NCI-H1048 (cell line): ENCODE measurements at places on chromosomes 16 and 17.

DNA sequence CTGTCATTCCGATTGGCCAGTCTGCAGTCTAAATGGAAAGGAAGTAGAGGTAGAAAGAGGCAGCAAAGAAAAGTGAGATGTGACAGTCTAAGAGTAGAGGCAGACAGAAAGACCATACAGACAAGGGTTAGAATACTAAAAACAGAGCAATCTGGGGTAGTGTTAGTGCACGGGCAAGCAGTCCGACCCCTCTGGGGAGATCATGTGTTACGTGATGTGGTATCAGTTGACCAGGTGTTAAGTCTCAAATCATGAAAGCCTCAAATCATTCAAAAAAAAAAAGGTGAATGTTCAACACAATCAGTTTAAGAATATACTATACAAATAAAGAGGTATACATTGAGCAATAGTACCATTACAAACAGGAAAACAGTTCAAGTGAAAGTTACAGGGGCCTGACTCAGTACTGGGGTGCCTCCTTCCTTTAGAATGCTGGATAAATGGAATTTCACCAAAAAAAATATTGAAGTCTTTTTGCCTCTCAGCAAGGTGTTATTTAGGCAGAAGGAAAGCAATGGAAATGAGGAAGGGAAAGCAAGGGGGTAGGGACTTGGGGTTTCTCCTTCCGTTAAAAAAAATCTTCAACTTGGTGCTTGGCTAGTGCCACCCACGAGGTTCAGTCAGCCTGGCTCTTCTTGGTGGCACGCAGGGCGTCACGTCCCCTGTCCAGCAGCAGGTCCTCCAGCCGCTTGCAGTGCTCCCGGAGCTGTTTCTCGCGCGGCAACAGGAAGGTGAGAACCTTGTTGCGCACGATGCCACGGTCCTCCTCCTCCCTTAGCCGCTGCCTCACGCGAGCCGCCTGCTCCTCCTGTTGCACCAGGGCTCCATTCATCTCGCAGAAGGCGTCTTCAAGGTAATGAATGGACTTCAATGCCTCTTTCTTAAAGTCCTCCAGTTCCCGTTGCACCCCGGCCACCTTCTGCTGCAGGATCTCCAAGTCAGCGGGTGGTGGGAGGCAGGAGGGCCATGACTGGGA, 616 bp downstream of the CCDC182 start:
- no peak for DNase-seq

DNA sequence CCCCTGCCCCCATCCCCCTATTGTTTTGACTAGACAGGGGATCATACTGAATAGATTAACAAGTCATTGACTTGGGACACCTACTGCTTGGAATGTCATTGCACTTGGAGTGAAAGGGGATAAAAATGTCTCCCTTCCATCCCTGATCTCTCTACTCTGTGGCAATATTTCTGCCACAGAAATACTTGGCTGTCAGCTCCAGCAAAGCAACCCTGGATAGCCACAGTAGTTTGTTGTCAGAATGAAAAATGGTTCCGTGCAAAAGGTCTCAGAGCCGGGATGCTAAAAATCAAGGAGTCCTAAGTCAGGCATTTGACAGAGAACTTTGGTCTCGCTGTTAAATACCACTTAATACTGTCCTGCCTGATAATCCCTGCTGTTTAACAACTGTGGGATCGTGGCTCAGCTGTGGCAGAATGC, 722.0 kb upstream of the SOX9 start:
- no peak for DNase-seq

GRCh38 chr17:63780928-63781327, 7.0 kb downstream of the DDX42 start:
- DNase-seq: no peak

- no peak for DNase-seq
Measured at GRCh38 chr16:19601083-19601976, 45.8 kb downstream of the VPS35L start.

- no peak for DNase-seq
Measured at GRCh38 chr17:75315541-75316243, 26.5 kb upstream of the SLC25A19 start.

GRCh38 chr16:17270683-17271109, 200.1 kb downstream of the XYLT1 start:
- no peak for DNase-seq

GRCh38 chr16:80167657-80168390, 373.0 kb upstream of the DYNLRB2 start:
- DNase-seq: no peak

GRCh38 chr17:81558941-81559806, 7.0 kb upstream of the FAAP100 start:
- DNase-seq: no peak

DNA sequence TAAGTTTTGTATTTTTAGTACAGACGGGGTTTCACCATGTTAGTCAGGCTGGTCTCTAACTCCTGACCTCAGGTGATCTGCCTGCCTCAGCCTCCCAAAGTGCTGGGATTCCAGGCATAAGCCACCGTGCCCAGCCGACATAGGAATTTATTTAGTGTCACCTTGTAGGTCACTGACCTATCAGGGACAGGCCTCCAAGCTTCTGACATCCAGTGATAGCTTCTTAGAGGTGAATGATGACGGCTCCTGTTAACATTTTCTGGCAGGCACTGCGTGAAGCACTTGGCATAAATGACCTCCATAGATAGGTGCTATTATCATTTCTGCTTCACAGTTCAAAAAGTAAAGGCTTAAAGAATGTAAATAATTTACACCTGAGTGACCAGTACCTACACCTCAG, 71.6 kb downstream of the RBFOX1 start:
- no peak for DNase-seq

GRCh38 chr17:66283296-66283934, 19.0 kb upstream of the PRKCA start:
- DNase-seq: no peak

DNA sequence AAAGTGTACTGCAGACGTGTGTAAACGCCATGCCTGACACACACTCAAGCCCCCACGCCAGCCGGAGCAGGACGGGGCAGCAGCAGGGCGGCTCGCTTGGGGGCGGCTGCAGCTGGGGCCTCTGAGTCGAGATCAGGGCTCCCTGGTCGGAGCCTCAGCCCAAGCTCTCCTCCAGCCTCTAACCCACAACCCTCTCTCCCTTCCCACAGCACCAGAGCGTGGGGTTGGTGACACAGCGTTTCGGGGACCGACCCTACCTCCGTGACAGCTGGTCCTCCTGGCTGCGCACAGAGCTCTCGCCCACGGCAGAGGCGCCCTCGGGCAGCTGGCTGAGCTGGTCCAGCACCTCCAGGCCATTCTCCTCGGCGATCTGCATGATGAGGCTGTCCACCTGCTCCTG, 11.2 kb downstream of the CHMP1A start:
- no peak for DNase-seq
